ENCODE measurements at places on chromosomes 7 and 10.

- no peak for DNase-seq
Measured at GRCh38 chr10:76388321-76389023, 957.0 kb downstream of the LRMDA start.

- DNase-seq, result no peak
Measured at GRCh38 chr7:7231000-7231399, 48.7 kb downstream of the C1GALT1 start.

DNA sequence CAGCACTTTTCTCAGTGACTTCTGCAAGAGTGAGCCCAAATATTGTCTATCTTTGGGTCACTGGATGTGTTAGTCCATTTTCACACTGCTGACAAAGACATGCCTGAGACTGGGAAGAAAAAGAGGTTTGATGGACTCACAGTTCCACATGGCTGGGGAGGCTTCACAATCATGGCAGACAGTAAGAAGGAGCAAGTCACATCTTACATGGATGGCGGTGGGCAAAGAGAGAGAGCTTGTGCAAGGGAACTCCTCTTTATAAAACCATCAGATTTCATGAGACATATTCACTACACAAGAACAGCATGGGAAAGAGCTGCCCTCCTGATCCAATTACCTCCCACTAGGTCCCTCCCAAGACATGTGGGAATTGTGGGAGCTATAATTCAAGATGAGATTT lies 6.1 kb upstream of the HSPA12A start:
- no peak for DNase-seq

DNA sequence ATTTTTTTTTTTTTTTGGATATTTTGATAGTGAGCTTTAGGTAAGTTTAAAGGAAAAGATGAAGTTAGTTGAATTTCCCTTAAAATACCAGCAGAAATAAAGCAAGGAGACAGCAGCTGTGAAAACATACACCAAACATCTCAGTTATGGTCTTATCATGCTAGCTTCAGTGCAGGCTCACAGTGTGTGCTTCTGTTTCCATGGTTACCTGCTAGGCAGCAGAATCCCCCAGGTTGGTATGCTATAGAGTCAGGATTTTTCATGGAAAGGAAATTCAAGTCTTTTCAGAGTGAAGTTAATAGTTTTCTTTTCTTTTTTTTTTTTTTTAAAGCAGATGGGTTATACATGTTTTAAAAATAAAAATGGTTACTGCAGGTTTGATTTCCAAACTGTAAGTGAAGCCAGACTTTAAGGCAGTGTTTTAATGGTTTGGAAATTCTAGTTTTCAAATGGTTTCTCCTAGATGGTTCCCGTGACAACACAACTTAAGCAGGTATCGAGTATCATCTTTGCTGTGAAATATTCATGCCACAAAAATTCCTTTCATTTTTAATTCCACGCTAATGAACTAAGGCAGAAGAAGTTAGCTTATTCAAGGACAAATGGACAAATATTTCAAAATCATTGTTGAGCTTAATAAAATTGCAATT lies 230.9 kb downstream of the BICC1 start:
- no peak for DNase-seq

GRCh38 chr10:47034441-47035051 lies 123.3 kb downstream of the PTPN20 start:
- no peak for DNase-seq

DNA sequence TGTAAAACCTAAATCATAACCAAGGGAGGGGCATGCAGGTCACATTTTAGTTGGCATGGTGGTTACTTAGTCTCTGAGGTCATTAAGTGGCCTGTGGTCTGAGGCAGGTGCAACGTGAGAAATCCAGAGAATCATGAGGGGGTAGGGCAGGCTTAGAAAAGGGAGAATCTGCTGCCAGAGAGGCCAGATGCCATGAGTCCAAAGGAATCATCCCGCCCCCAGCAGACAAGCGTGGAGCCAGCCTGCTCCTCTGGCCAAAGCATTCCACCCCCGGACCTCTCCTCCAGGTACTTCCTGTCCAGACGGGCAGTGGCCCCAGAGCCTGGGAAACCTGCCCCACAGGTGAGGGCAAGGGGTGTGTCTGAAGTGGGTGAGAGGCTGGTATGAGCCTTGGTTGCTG lies 196.4 kb upstream of the ZNF32 start:
- DNase-seq, result no peak

DNA sequence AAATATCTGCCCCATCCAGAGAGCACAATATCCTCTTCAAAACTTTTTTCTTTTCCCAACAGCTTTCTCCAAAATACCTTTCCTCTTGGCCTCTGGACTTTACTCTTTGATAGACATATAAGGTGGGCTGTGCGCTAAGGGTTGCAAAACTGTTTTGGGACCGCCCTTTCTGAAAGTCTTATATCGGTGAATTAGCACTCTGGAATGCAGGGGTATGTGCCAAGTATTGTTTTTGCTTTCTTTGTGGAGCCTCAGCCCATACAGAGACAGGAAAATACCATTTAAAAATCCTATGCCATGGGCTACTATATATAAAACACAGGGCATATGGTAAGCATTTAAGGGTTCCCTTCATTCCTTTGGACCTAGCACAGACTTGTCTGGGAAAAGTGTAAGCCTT lies 37.7 kb downstream of the PPP1R17 start:
- no peak for DNase-seq

- DNase-seq, result no peak
Measured at GRCh38 chr10:75910032-75910431, 478.6 kb downstream of the LRMDA start.

GRCh38 chr7:87231711-87232110 lies 12.2 kb upstream of the TMEM243 start:
- no peak for DNase-seq

- no peak for DNase-seq
Measured at GRCh38 chr10:59550061-59550460, 159.6 kb downstream of the SLC16A9 start.

DNA sequence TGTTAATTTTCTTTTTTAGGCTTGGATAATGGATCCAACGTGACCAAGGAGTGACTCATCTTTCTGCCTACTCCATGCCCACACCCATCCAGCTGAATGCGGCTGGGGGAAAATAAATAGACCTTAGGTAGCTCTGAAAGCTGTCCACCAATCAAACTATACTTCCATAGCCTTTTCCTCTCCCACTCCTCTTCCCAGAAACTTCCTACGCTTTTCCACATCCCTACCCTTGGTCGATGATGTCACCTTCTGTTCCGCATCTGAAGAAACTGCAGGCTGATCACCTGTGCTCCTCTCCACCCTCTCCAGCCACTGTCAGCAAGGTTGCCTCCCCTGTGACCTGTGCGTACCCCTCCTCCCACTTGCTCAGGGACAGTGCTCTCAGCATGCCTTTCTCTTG lies 359.8 kb upstream of the KLF6 start:
- no peak for DNase-seq

DNA sequence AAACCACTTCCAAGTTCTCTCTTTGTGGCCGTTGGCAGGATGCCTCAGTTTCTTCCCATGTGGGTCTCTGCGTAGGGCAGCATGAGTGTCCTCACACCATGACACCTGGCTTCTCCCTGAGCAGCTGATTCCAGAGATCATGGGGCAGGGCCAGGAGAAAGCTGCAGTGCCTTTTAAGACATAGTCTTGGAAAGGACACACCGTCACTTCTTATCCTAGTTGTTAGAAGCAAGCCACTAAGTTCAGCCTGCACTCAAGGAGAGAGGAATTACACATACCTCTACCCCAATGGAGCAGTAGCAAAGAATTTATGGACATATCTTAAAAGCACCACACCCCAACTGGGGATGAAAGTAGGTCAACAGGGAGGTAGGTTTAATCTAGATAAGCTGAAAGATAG lies 16.4 kb downstream of the NODAL start:
- no peak for DNase-seq

GRCh38 chr10:74213571-74214162 lies 62.6 kb downstream of the ADK start:
- no peak for DNase-seq

GRCh38 chr7:111261496-111261895 lies 170.6 kb downstream of the LRRN3 start:
- no peak for DNase-seq

DNA sequence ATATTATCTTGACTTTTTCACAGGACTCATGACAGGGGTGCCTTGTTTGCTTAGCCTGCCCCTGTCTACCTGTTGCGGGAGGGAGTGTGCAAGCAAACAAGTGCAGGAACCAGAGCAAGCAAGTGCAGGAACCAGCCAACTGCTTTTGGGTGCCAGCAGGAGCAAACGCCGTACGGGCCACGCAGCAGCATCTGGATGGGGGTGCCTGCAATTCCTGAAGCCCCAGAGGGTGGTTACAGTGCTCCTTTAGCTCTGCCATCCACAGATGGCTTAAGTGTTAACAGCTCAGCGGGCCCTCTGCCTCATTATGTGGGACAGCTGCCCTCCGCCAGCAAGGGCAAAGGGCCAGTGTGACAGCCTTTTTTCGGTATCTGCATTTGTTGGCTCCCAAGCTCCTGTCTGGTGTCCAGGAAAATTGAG lies 83.5 kb downstream of the MICU1 start:
- DNase-seq, result no peak

DNA sequence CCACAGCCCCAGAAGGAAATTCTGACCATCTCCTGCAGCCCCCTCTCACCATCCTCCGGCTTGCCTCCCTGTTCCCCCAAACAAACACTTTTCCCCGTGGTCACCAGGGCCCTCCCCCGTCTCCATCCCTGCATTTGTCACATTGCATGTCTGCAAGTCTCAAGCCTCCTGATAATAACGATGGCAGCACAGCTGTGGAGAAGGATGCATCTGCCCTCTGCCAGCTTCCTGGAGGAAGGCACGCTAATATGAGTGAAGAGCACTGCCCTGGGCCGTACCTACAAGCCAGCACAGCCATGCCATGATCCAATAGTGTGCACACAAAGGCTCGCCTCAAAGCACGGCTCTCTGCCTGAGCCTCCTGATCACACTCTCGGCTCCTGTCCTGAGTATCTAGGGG lies 98.5 kb downstream of the SLIT1 start:
- no peak for DNase-seq

DNA sequence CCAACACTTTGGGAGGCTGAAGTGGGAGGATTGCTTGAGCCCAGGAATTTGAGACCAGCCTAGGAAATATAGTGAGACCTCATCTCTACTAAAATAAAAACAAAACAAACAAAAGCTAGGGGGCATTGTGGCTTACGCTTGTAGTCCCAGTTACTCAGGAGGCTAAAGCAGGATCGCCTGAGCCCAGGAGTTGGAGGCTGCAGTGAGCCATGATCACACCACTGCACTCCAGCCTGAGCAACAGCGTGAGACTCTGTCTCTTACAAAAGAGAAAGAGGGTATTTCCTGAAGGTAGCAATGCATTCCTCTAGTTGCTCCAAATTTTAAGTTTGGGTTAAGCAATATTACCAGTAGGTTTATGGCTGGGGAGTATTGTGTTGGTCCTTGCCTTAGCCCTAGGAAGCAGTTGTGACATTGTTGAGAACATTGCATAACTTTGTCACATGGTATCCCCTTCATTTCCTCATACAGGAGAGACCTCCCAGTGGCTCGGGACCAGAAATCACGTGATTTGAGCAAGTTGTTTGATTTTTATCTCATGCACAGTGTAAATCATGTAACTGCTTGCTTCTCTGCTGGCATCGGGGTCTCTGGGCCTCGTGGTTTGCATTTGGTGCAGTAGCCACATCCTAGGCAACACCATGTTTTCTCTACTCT lies 23.3 kb upstream of the SMARCD3 start:
- DNase-seq, result no peak

Data from activated T-helper 1 cell treated with anti-CD3 and anti-CD28 coated beads, Interleukin-2, amount 50 U/mL, for 16 hours (primary cell).